ENCODE measurements at places on chromosomes 2 and 18.

GRCh38 chr18:7196421-7196820 is 34.5 kb upstream of the LRRC30 start:
- no peak for DNase-seq

GRCh38 chr2:196939371-196939770 is 12.9 kb upstream of the PGAP1 start:
- DNase-seq: no peak

DNA sequence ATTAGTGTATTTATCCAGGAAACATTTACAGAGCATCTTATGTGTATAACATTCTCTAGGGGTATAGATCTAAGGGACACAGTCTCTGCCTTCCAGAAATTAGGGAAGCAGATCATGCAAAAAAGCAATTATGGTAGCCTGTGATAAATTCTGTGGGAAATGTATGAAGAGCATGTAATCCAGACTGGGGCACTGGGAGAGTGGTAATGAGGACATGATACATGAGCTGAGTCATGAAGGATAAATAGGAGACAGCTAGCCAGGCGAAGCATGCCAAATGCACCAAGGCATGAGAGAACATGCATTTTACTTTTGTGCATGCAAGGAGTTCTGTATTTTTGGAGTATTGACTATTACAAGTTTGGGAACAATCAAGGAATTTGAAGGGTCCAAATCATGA is 8.9 kb upstream of the RPRM start:
- DNase-seq: no peak

DNA sequence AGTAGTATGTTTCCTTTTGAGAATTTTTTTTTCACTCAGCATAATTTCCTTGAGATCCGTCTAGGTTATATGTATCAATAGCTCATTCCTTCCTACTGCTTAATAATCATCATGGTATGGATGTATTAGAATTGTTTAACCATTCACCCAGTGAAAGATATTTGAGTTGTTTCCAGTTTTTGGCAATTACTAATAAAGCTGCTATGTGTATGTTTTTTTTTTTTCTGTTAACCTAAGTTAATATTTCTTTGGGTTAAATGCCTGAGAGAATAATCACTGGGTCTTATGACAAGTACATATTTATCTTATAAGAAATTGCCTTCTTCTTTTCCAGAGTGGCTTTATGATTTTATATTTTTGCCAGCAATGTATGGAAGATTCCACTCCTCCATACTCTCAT is 96.4 kb upstream of the ST6GAL2 start:
- DNase-seq: no peak

DNA sequence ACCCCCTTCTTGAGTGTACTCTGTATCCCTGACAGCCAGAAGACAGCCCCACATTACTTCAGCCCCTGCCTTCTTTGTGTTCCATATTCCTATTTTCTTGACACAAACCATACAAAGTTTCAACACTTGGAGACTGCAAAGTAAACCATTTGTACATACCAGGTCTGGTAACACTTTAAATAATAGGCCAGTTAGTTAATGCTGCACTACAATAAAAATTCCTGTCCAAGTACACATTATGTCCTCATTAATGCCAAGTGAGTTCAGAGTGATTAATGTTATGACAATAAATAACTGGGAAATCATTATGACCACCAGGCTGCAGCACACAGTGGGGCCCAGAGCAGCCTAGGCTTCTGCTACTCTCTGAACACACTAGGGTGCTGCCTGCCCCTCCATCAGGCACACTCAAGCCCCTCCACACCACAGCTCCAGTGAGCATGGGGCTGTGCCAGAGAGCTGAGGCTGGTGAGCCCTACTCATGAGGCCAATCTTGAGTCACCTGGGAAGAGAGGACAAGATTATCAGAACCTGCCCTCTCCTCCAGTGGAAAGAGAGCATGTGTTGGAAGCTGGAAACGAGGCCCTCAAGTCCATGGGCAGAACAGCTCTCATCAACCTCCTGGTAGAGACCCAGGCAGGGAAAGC is 138.7 kb downstream of the TTC32 start:
- no peak for DNase-seq

GRCh38 chr2:9703085-9703678 is 72.4 kb upstream of the YWHAQ start:
- DNase-seq: peak; percentile 97

DNA sequence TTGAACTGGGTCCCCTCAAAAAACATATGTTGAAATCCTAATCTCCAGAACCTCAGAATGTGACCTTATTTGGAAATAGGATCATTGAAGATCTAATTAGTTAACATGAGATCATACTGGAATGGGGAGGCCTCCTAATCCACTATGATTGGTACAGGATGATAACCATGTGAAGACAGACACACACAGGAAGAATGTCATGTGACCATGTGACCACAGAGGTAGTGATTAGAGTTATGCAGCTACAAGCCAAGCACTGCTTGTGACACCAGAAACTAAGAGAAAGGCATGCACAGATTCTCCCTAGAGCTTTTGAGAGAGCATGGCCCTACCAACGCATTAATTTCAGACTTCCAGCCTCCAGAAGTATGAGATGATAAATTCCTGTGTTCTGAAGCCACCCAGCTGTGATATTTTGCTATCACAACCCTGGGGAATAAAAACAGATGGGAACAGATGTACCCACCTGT is 47.0 kb upstream of the TGIF1 start:
- DNase-seq: no peak
